Testis (tissue), 5 donors: ENCODE measurements at places on chromosomes 6 and 20.

DNA sequence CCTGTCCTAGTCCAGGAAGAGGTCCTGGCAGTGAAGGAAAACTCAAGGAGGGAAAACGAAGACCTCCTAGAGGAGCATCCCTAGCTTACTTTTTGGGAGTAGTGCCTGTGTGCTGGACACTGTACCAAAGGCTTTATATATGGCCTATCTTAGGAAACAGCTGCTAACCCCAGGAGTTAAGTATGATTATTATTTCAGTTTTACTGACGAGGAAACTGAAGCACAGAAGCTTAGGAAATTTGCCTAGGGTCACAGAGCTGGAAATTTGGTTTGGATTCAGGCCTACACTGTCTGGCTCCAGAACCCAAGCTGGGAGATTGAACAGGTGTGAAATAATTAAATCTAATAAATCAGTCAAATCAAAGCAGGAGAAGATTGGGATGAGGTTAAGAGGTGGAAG is 78.0 kb downstream of the SLX4IP start:
- H3K36me3 ChIP-seq, result no peaks in the 10 kb centered on the region
- peaks cover 31% of the 10 kb centered on the region for H3K4me1 ChIP-seq
- no peaks in the 10 kb centered on the region for H3K27me3 ChIP-seq
- no peak overlapping the region for H3K27ac ChIP-seq

GRCh38 chr6:2244261-2245102 is 923 bp downstream of the GMDS start:
- H3K27me3 ChIP-seq, result no peaks in the 10 kb centered on the region
- no peak for DNase-seq
- H3K4me1 ChIP-seq, result peaks cover 5% of the 10 kb centered on the region
- H3K27ac ChIP-seq, result peak overlapping the region; percentile 94

- no peaks in the 10 kb centered on the region for H3K36me3 ChIP-seq
- no peaks in the 10 kb centered on the region for H3K4me1 ChIP-seq
- H3K4me3 ChIP-seq, result no peak overlapping the region
Measured at GRCh38 chr20:1917786-1918185, 22.6 kb downstream of the SIRPA start.

- H3K27ac ChIP-seq, result no peak overlapping the region
- no peaks in the 10 kb centered on the region for H3K27me3 ChIP-seq
- no peaks in the 10 kb centered on the region for H3K4me1 ChIP-seq
- H3K36me3 ChIP-seq, result no peaks in the 10 kb centered on the region
Measured at GRCh38 chr6:89888871-89889270, 5.4 kb upstream of the GJA10 start.

DNA sequence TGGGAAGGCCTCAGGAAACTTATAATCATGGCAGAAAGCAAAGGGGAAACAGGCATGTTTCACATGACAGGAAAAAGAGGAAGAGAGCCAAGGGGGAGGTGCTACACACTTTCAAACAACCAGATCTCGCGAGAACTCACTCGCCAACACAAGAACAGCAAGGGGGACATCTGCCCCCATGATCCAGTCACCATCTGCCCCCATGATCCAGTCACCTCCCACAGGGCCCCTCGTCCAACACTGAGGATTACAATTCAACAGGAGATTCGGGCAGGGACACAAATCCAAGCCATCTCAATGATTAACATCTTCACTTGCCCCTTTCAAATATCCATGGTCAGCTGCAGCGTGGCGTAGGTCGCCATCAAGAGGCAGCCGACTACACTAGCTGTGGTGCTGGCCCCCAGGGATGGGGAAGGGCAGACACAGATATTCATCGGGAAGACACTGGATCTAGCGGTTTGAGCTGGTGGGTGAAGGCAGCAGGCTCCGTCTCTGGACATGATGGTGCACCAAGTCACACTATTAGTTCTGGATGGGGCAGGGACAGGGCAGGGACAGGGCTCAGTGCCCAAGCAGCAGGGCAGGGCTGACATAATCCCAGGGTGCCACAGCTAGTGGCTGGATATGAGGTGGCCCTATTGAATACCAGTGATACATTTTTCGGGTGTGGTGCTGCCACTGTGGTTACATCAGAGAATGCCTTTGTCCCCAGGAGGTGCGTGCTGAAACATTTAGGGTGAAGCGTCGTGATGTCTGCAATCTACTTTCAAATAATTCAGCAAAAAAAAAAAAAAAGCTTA is 31.6 kb downstream of the TUBB2B start:
- no peaks in the 10 kb centered on the region for H3K27me3 ChIP-seq
- peak; percentile 43 for DNase-seq
- H3K27ac ChIP-seq, result no peak overlapping the region
- no peaks in the 10 kb centered on the region for H3K4me1 ChIP-seq

DNA sequence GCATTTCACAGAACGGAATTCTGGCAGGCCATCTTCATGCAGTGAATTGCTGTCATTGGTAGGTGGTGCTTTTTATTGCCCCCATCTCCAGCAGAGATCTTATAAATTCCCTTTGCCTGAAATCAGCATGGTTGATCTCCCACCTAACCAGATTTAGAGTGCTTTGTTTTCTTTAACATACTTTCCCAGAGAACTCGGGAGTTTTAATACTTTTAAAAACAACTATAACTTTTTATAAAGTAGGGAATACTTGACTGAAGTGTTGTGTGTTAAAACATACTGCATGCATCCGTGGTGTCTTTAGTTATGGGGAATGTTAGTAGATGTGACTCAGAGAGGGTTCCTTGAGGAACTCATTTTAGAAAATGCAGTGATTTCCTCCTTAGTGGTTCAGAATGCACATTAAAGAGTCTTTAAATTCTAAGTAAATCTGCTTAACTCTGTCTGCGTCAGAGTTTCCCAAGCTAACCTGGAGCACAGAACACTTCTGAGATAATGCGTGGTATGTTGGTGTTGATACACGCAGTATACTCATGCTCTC is 54.9 kb downstream of the AKAP12 start:
- H3K4me1 ChIP-seq, result peaks cover 20% of the 10 kb centered on the region
- no peaks in the 10 kb centered on the region for H3K36me3 ChIP-seq
- no peak overlapping the region for H3K27ac ChIP-seq
- no peak for DNase-seq

DNA sequence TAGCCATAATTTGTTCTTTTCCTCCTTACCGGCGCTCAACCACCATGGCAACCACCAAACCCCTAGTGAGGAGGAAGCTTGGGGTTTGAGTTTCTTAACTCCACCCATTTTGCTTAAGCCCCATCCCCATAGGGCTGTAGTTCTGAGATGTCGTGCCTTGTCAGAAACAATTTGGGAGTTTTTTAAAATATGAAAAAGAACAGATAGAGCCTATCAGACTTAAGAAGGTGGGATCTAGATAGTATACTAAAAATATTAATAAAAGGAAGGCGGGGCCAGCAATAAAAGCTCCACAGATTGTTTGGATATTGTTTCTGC is 5.6 kb downstream of the BRD2 start:
- H3K4me3 ChIP-seq, result peak overlapping the region; percentile 82
- no peak for DNase-seq
- H3K27ac ChIP-seq, result peak overlapping the region; percentile 99
- peaks cover 20% of the 10 kb centered on the region for H3K4me1 ChIP-seq
- no peaks in the 10 kb centered on the region for H3K36me3 ChIP-seq

DNA sequence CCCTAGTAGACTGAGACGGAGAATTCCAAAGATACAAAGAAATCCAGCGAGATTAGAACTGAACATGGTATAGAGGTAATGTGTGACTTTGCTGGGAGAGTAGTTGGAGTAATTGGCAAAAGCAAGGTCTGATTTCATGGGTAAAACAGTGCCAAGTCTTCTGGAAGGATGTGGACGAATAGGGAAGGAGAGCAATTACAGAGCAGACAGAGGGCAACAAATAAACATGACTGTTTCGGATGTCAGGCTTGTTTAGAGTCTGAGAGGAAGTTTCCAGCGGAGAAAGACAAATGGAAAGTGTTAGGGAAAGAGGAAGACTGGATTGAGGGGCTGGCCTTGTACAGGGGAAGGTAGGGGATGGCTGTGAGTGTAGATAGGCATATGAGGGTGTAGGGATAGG is 282.2 kb upstream of the PRND start:
- H3K27me3 ChIP-seq, result no peaks in the 10 kb centered on the region
- no peak for DNase-seq
- H3K4me1 ChIP-seq, result no peaks in the 10 kb centered on the region
- no peaks in the 10 kb centered on the region for H3K36me3 ChIP-seq
- no peak overlapping the region for H3K4me3 ChIP-seq

- H3K27me3 ChIP-seq, result no peaks in the 10 kb centered on the region
- no peaks in the 10 kb centered on the region for H3K36me3 ChIP-seq
- no peak for DNase-seq
- no peak overlapping the region for H3K27ac ChIP-seq
- H3K4me3 ChIP-seq, result no peak overlapping the region
- no peaks in the 10 kb centered on the region for H3K4me1 ChIP-seq
Measured at GRCh38 chr6:125332664-125333063, 30.9 kb upstream of the HDDC2 start.

- H3K4me3 ChIP-seq, result no peak overlapping the region
- H3K36me3 ChIP-seq, result no peaks in the 10 kb centered on the region
- peak overlapping the region; percentile 69 for H3K27ac ChIP-seq
- DNase-seq, result peak; percentile 96
Measured at GRCh38 chr20:17873410-17874270, 95.0 kb downstream of the SNX5 start.

GRCh38 chr6:61640463-61640862 is 645.6 kb downstream of the KHDRBS2 start:
- H3K4me3 ChIP-seq, result no peak overlapping the region
- no peaks in the 10 kb centered on the region for H3K27me3 ChIP-seq
- no peak for DNase-seq
- H3K27ac ChIP-seq, result no peak overlapping the region
- no peaks in the 10 kb centered on the region for H3K36me3 ChIP-seq
- no peaks in the 10 kb centered on the region for H3K4me1 ChIP-seq

GRCh38 chr6:123497025-123497424 is 139.7 kb downstream of the TRDN start:
- no peak overlapping the region for H3K27ac ChIP-seq
- H3K4me3 ChIP-seq, result no peak overlapping the region
- no peaks in the 10 kb centered on the region for H3K4me1 ChIP-seq
- DNase-seq, result no peak

- no peak for DNase-seq
- H3K27ac ChIP-seq, result no peak overlapping the region
- H3K4me1 ChIP-seq, result no peaks in the 10 kb centered on the region
- no peaks in the 10 kb centered on the region for H3K36me3 ChIP-seq
Measured at GRCh38 chr20:62736407-62737071, 27.9 kb downstream of the NTSR1 start.

GRCh38 chr6:105515054-105515453 is 112.2 kb upstream of the PREP start:
- DNase-seq, result no peak
- no peaks in the 10 kb centered on the region for H3K27me3 ChIP-seq
- H3K4me1 ChIP-seq, result no peaks in the 10 kb centered on the region
- H3K36me3 ChIP-seq, result no peaks in the 10 kb centered on the region
- H3K4me3 ChIP-seq, result no peak overlapping the region

GRCh38 chr6:154888421-154889295 is 106.5 kb upstream of the TIAM2 start:
- H3K27me3 ChIP-seq, result no peaks in the 10 kb centered on the region
- peaks cover 5% of the 10 kb centered on the region for H3K4me1 ChIP-seq
- no peak for DNase-seq
- H3K36me3 ChIP-seq, result no peaks in the 10 kb centered on the region

DNA sequence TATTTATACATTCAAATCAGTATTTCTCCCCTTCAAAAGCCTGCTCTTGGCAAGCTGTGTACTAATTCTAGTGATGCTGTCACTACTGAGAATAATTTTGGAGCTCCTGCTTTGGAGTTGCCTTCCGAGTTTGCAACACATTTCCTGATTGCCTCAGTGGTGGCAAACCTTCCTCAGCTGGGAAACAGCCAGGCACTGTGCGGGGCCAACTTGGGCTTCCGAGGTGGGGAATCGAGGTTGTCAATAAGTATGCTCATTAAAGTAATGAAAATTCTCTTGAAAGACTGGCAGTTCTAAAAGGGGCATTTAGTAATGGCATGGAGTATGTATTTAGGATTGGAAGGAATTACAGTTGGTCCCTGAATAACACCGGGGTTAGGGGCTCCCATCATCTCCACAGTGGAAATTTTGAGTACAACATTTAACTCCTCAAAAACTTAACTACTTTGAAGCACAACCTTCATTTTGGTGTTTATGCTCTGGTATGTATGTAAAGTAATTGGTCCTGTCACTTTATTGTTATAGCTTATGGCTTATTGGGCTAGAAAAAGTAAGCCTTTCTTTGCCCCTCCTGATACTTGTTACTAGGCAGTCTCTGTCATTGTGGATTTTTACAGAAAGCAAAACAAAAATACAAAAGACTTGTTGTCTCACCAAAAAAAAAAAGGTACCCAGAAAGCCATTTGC is 2.7 kb downstream of the PAQR8 start:
- DNase-seq, result no peak
- no peak overlapping the region for H3K4me3 ChIP-seq
- H3K36me3 ChIP-seq, result no peaks in the 10 kb centered on the region
- H3K27me3 ChIP-seq, result no peaks in the 10 kb centered on the region
- H3K4me1 ChIP-seq, result peaks cover 23% of the 10 kb centered on the region
- H3K27ac ChIP-seq, result no peak overlapping the region

DNA sequence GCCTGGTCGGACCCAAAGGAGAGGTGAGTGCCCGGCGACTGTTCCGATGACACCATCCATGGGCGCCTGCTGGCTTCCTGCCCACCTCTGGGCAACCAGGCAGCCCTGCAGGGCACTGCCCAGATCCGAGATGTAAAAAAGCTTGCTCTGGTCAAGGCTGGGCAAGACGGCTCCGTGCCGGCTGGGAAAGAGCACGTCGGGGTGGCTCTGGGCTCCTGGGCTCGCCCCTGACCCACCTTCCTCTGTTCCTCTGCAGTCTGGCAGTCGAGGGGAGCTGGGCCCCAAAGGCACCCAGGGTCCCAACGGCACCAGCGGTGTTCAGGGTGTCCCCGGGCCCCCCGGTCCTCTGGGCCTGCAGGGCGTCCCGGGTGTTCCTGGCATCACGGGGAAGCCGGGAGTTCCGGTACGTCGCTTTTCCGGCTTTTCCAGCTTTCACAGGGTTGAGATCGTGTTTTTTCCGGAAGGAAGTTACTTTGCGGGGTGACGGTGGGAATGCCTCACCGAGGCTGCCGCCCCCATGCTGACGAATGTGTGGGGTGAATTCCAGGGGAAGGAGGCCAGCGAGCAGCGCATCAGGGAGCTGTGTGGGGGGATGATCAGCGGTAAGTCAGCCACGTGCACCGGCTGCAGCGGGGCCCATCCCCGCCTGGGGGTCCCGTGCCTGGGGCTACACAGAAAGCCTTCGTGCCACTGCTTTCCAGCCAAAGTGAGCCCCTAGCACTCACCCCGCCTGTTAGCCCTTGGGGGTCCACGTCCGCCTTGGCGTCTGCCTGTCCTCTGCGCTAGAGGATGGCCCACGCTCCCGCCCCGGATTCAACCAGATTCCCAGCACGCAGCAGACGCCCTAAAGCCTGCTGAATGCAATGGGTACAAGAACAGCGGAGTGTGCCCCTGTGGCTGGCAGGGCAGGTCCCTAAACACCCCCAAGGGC is 19.3 kb downstream of the COL9A3 start:
- DNase-seq, result no peak
- no peaks in the 10 kb centered on the region for H3K36me3 ChIP-seq
- no peak overlapping the region for H3K27ac ChIP-seq
- H3K27me3 ChIP-seq, result no peaks in the 10 kb centered on the region

- no peaks in the 10 kb centered on the region for H3K36me3 ChIP-seq
- H3K4me3 ChIP-seq, result no peak overlapping the region
- H3K4me1 ChIP-seq, result peaks cover 30% of the 10 kb centered on the region
- H3K27me3 ChIP-seq, result no peaks in the 10 kb centered on the region
- H3K27ac ChIP-seq, result peak overlapping the region; percentile 58
Measured at GRCh38 chr6:53854843-53855567, 60.2 kb downstream of the LRRC1 start.
